ENCODE measurements at places on chromosomes 1 and 21.

DNA sequence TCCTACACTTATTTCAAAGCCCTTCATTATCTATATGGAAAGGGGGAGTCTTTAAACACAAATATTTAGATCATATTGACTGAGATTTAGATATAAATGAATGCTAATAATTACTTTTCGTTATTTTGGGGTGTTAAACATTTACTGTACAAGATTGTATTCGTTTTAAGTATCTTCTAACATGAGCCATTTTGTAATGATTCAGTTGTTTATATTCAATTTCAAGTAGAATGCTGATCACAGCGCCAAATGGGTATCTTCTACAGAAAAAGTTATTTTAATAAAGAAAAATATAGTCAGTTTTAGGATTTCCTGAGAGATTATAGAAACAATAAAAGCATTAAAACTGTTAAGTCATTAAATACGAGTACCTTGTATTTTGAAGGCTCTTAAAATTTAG lies 104.5 kb upstream of the HNRNPU start:
- DNase-seq = no peak

DNA sequence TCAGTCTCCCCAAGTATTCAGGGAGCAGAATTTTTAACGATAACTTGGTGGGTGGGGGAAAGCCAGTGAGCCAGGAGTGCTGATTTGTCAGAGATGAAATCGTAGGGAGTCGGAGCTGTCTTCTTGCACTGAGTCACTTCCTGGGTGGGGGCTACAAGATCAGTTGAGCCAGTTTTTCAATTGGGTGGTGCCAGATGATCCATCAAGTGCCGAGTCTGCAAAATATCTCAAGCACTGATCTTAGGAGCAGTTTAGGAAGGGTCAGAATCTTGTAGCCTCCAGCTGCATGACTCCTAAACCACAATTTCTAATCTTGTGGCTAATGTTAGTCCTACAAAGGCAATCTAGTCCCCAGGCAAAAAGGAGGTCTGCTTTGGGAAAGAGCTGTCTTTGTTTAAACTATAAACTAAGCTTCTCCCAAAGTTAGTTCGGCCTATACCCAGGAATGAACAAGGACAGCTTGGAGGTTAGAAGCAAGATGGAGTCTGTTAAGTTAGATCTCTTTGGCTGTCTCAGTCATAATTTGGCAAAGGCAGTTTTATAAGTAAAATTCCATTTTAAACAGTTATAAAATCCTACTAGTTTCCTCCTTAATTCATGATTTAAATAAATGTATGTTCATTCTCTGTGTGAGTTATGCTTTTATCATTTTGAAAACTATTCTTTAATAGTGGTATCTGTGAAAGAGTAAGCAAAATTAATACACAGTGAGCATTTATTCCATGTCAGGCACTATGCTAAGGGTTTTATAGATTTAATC lies 51.7 kb downstream of the SLC16A1 start:
- no peak for DNase-seq

DNA sequence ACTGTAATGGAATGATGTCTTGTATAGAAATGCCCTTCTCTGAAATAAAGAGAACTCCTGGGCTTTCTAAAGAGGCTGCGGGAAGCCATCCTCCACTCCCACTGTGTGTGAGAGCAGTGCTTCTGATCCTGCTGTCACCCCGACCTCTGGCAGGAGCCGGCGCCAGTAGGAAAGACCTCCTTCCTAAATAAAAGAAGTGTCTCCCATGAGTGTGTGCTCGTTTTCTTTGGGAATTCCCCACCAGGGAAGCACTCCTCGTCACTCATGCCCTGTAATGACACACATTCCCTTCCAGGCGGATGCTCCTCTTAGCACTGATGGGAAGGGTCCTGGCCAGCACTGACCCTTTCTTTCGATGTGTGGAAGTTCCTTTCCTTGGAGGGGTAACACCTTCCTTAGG lies 20.1 kb downstream of the AGT start:
- DNase-seq = no peak

- DNase-seq = peak; percentile 37
Measured at GRCh38 chr1:101474039-101474665, 237.3 kb downstream of the S1PR1 start.

DNA sequence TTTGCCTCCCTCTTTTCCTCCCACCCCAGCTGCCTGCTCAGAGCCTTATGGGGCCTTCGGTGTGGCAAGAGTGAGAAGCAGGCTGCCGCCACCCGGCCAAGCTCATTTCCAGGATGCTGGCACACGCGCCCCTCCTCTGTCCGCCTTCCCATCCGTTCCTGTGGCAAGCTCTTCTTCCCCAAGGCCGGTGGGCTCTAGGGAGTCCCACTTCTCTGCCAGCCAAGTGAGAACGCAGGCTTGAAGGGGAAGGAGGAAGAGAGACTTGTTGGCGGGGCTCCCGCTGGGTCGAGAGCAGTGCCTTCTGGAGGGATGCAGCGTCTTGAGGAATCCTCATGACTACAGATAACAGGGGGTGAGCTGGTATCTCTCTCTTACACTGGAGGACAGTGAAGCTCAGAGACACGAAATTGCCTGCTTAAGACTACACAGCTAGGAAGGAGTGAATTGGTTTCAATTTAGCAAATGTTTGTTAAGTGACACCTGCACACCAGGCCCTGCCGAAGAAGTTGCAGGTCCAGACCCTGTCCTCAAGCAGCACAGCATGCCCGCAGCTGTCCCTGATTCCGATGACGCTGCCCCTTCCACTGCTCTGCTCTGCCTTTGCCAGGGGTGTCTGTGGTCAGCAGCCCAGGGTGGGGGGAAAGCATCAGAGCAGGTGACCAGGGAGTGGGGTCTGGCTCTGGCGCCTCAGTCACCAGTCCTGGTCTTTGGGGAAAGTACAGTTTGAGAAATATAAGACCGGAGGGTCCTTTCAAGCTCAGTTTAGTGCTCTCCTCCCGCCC lies 40.1 kb upstream of the FOXO6 start:
- no peak for DNase-seq

GRCh38 chr1:35565742-35566133 lies 7.4 kb upstream of the TFAP2E start:
- no peak for DNase-seq

GRCh38 chr1:113818578-113818977 lies 6.3 kb upstream of the RSBN1 start:
- DNase-seq = no peak

- DNase-seq = peak; percentile 23
Measured at GRCh38 chr1:62082456-62083363, 111.9 kb upstream of the L1TD1 start.

GRCh38 chr21:37202221-37203110 lies 64.7 kb downstream of the VPS26C start:
- DNase-seq = no peak

GRCh38 chr1:205554026-205554811 lies 49.8 kb downstream of the CDK18 start:
- DNase-seq = no peak

DNA sequence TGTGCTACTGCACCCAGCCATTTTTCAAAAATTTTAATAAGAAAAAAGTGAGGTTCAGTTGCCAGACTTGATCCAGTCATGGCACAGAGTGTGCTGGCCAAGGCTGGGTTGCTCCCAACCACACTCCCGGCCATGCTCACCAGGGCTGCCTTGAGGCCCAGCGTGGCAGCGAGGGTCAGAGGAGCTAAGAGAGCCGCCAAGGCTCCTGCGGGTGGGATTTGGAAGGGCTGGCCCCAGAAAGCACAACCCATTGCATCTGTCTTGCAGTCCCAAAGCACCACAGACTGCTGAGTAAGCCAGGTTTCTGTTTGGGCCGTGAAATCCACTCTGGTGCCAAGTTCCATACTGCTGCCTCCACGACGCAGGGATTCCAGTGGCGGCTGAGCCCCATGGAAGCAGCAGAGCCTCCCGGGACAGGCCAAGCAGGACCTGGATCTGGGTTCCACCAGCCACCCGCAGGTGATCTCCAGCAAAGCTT lies 22.6 kb downstream of the ZBTB17 start:
- no peak for DNase-seq
